Right hindlimb (tissue), 1 donor: ENCODE measurements at places on chromosomes 7 and 10.

GRCh38 chr7:50721661-50722259 is 60.9 kb downstream of the GRB10 start:
- DNase-seq, result no peak

DNA sequence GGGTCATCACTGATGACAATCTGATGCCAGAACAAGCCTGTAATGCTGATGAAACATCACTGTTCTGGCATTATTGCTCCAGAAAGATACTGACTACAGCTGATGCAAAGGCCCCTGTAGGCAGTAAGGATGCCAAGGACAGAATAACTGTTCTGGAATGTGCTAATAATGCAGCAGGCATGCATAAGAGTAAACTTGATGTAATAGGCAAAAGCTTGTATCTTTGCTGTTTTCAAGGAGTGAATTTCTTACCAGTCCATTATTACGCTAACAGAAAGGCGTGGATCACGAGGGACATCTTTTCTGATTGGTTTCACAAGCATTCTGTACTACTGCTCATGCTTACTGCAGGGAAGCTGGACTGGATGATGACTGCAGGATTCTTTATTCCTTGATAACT is 18.7 kb downstream of the LCOR start:
- DNase-seq, result no peak

DNA sequence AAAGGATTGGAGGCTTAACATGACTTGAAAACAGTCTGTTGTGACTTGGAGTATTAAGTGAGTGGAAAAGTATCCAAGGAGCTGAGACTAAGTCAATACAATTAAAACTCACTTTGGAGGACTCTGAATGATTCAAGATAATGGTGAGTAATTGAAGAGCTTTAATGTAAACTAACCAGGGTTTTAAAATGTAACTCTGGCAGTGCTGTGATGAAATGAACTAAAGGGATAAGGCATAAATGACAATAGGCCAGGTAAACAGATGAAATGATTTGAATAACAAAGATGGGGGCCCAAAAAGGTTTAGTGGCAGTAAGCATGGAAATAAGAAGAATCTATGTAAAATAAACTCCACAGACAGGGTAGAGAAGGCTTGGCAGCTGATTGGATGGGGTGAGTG is 316.5 kb upstream of the CACNA2D1 start:
- DNase-seq, result no peak

DNA sequence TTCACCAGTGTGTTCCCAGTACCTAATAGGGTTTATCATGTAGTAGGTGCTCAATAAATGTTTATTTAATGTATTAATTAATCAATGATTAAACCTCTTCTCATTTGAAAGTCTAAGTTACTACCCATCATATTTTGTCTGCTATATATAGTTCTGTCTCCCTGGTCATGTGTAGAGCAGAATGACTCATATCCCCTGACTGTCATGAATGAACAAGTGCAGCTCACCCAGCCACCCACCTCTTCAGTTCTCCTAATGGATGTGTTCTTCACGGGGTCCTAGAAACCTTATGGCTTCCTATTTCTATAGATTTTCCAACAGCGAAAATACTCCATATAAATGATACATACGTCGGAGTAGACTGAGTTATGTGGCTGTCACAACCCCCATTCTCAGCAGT is 64.5 kb downstream of the HIF1AN start:
- DNase-seq, result no peak

GRCh38 chr10:128470321-128470965 is 344.2 kb upstream of the MKI67 start:
- DNase-seq, result peak; percentile 31

GRCh38 chr7:80135309-80136104 is 876 bp downstream of the GNAI1 start:
- DNase-seq, result peak; percentile 67

DNA sequence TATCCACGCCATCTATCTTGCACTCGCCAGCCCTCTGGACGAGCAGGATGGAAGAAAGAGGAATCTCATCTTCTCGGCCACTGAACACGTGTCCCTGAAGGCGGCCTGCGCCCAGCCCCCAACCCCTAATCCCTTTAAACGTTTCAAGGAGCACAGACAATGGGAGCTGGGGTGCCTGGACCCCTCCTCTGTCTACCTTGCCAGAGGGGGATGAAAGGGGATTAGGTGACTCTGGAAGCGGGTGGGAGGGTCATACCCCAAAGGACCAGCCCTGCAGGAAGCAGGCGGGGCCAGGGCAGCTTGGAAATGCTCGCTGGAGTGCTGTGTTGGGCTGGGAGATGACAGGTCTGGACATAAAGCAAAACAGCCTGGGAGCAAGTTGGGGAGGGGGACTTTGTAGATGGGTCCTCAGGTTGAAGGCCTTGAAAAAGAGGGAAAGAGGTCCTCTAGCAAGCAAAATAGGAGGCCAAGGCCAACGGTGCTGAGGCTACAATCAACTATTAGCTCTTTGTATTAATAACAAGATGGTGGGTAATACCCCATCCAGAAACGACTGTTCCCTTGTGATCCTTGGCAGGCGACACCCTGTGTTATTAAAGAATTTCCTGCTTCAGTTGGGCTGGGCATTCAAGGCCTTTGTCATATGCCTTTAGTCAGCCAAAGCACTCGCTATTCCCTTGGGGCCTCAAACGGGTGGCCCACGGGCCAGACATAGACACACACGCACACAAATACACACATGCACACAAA is 126.5 kb upstream of the UNC5B start:
- peak; percentile 8 for DNase-seq
